ENCODE measurements at places on chromosomes 7 and 10.
A peak's percentile ranks its signal among the peaks of the same experiment; 100 is the strongest.

GRCh38 chr10:26642896-26643653 lies 54.4 kb upstream of the PDSS1 start:
- H3K4me3 ChIP-seq = no peak overlapping the region
- no peak overlapping the region for H3K27ac ChIP-seq
- no peaks in the 10 kb centered on the region for H3K27me3 ChIP-seq
- H3K4me1 ChIP-seq = no peaks in the 10 kb centered on the region
- H3K36me3 ChIP-seq = no peaks in the 10 kb centered on the region
- no peak for DNase-seq

- no peak overlapping the region for H3K27ac ChIP-seq
- no peaks in the 10 kb centered on the region for H3K27me3 ChIP-seq
- no peak overlapping the region for H3K4me3 ChIP-seq
- H3K4me1 ChIP-seq = no peaks in the 10 kb centered on the region
Measured at GRCh38 chr7:80902716-80903308, 16.0 kb downstream of the SEMA3C start.

DNA sequence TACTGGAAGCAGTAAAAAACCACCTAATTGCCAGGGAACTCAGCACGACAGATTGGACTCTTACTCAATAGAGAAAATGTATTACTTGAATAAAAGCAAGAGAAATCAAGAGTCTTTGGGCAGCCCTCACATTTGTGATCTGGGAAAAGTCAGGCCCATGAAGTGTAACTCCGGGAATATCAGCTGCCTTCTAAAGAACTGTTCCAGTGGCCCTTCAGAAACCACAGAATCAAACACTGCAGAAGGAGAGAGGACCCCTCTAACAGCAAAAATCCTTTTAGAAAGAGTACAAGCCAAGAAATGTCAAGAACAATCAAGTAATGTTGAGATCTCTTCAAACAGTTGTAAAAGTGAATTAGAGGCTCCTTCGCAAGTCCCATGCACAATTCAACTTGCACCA lies 540.0 kb upstream of the TEX47 start:
- H3K27ac ChIP-seq = no peak overlapping the region
- DNase-seq = no peak
- no peaks in the 10 kb centered on the region for H3K4me1 ChIP-seq
- no peaks in the 10 kb centered on the region for H3K36me3 ChIP-seq
- H3K27me3 ChIP-seq = no peaks in the 10 kb centered on the region
- no peak overlapping the region for H3K4me3 ChIP-seq

- peak; percentile 47 for DNase-seq
- H3K27ac ChIP-seq = peak overlapping the region; percentile 56
- H3K27me3 ChIP-seq = no peaks in the 10 kb centered on the region
- H3K4me1 ChIP-seq = peaks cover 5% of the 10 kb centered on the region
Measured at GRCh38 chr10:121597504-121598262, 561 bp downstream of the FGFR2 start.

DNA sequence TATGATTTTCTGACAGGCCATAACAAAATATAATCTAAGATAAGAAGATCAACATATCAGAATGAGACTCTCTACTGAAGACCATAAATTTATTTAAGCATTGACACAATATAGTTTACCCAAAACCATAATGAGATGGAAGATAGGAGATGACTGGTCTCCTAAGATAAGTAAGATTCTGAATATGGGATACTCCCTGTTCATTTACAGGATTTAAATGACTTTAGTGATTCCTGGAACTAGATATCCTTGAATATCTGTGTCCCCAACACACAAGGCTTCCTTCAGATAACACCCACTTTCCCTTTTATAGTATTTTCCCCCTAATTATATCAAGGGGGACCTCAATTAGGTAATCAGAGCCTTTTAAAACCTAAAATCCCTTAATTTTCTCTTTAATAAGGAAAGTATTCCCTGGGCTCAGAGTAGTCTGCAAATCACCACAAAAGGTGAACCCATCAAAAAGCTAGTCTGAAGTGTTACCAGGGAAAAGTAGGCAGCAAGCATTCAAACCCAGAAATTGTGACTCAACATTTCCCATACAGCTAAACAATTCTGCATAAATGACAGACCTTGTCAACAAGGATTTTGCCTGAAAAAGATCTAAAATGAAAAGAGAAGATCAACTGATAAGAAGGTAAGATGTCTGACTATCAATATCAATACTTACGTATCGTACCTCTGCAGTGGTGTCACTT lies 99.9 kb downstream of the CNOT4 start:
- H3K27ac ChIP-seq = no peak overlapping the region
- H3K36me3 ChIP-seq = peaks cover 6% of the 10 kb centered on the region
- H3K4me1 ChIP-seq = no peaks in the 10 kb centered on the region
- no peaks in the 10 kb centered on the region for H3K27me3 ChIP-seq
- H3K4me3 ChIP-seq = no peak overlapping the region

GRCh38 chr10:47449979-47450378 lies 33.9 kb downstream of the ANXA8 start:
- H3K36me3 ChIP-seq = no peaks in the 10 kb centered on the region
- no peak overlapping the region for H3K27ac ChIP-seq
- no peaks in the 10 kb centered on the region for H3K27me3 ChIP-seq
- H3K4me3 ChIP-seq = no peak overlapping the region
- no peaks in the 10 kb centered on the region for H3K4me1 ChIP-seq
- DNase-seq = no peak

GRCh38 chr10:97367126-97367649 lies 32.7 kb upstream of the FRAT2 start:
- no peaks in the 10 kb centered on the region for H3K27me3 ChIP-seq
- H3K27ac ChIP-seq = no peak overlapping the region
- H3K36me3 ChIP-seq = peaks cover 10% of the 10 kb centered on the region
- DNase-seq = no peak
